ENCODE measurements at places on chromosomes 16 and 17.
A peak's percentile ranks its signal among the peaks of the same experiment; 100 is the strongest.

DNA sequence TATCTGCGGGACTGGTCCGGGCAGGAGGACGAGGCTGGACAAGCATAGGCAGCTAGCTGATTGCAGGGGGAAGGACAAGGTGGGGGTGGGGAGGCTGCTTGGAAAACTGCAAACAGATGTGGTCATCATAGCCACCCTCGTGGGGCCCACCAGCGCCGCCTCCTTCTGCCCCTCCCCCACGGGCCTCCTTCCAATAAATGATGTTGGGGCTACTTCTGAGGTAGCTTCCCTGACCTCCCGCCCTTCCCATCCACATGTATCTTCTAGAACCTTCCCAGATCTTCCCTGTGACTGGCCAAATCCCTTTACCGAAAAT, 12.3 kb upstream of the CDC42EP4 start:
- no peak for DNase-seq

DNA sequence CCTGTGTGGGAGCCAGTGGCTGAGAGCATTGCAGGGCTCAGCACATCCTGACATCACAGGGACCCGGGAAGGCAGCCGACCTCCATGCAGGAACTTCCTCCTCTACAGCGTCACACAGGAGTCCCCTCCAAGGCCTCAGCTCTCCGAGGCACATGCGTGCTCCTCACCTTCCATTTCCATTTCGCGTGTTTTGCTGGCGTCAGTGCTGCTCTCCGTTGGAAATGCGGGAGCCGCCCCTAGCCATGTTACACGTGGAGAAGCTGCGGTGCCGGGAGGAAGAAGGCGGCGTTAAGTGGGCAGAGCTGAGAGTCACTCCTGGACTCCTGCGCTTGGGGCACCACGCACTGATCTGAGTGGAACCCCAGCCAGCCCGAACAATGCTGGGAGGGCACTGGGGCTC, 25.2 kb upstream of the CRISPLD2 start:
- DNase-seq = no peak

DNA sequence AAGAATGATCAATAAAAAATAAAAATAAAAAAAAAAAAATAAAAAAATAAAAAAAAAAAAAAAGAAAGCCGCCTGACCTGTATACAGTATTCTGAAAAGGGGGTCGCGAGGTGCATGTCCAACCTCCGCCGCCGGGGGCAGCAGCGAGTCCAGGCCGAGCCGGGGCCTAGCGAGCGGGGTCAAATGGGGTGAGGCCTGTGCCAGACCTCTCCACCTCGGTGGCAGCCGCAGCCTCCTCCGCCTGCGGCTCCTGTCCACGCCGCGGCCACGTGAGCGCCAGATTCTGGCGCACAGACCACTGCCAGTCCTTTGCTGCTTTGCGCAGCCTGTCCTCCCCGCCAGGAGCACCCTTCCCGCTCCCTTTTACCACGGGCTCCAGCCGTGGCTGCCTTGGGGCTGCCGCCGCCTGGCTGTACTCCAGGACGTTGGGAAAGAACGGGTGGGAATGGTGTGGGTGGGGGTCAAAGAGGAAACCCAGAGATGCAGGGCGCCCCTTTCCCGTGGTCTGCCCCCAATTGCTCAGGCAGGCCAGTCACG, 2.4 kb upstream of the BCKDK start:
- peak; percentile 86 for DNase-seq

- no peak for DNase-seq
Observed at GRCh38 chr17:57257895-57258851, 1.9 kb downstream of the MSI2 start.

- no peak for DNase-seq
Observed at GRCh38 chr16:79599256-79599836, 1.2 kb downstream of the MAF start.

DNA sequence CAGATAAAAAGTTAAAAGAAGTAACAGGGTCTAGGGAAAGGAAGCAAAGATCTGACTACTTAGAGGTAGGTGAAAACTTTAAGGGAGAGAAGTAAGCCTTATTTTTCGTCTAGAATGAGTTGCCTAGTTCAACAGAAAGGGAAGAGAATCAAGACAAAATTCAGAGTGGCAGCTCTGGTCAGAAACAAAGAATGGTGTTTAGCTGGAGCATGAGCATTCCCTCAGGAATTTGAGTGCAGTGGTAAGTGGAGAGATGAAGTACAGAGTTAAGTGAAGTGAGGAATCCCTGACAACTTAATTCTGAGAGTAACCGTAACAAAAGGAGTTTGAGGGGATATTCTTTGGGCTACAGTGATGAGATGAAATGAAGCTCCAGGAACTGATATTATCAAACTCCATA, 11.5 kb downstream of the SMG6 start:
- DNase-seq = no peak

GRCh38 chr16:8855051-8855786, 13.6 kb downstream of the CARHSP1 start:
- no peak for DNase-seq

- DNase-seq = no peak
Observed at GRCh38 chr16:86573215-86573614, 5.1 kb upstream of the FOXL1 start.

- DNase-seq = no peak
Observed at GRCh38 chr16:12193692-12194091, 217.2 kb downstream of the SNX29 start.

Measured in hematopoietic multipotent progenitor cell (in vitro differentiated cells).